ENCODE measurements at places on chromosomes 5 and 9.

DNA sequence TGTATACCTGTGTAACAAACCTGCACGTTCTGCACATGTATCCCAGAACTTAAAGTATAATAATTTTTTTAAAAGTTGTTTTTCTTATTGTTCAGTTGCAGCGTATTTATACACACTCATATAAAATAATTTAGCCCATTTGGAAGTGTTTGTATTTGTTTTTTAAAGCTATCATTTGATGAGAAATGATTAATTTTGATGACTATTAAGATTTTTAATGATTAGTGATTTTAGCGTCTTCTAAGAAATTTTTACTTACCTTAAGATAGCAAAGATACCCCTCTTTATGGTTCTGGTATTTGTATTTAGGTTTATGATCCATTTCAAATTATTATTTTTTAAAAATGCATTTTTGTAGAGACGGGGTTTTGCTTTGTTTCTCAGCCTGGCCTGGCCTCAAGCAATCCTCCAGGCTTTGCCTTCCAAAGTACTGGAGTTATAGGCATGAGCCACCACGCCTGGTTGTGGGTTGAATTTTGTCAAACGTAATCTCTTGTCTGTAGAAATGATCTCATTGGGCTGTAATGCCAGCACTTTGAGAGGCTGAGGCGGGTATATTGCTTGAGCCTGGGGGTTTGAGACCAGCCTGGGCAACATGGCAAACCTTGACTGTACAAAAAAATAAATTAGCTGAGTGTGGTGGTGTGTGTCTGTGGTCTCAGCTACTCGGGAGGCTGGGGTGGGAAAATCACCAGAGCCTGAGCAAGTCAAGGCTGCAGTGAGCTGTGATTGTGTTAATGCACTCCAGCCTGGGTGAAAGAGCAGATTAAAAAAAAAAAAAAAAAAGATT, 26.9 kb downstream of the CSNK1G3 start:
- DNase-seq: no peak

DNA sequence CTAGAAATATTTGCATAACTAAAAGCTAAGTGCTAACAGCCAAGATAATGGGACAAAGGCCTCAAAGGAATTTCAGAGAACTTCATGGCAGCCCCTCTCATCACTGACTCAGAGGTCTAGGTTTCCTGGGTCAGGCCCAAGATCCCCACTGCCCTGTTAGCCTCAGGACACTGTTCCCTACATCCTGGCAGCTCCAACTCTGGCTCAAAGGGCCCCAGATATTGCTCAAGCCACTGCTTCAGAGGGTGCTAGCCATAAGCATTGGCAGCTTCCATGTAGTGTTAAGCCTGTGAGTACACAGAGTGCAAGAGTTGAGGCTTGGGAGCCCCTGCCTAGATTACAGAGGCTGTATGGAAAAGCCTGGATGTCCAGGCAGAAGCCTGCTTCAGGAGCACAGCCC, 998.1 kb downstream of the TLE1 start:
- DNase-seq: no peak

DNA sequence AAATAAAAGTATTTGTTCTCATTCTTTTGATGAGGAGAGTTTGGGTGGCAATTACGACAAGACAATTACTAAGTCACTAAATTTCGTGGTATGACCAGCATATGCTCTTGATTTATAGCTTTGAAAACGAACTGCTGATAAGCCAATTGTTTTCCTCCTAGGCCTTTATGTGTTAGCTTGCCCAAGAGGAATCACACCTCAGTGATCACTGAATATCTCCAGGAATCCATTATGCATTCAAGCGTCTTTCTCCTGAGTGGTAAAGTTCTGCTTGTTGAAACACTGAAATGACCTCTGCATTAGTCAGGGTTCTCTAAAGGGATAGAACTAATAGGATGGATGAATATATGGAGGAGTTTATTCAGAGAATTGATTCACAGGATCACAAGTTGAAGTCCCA, 677.7 kb upstream of the MEF2C start:
- no peak for DNase-seq

GRCh38 chr5:93096561-93096960, 484.5 kb downstream of the NR2F1-AS1 start:
- DNase-seq: no peak

DNA sequence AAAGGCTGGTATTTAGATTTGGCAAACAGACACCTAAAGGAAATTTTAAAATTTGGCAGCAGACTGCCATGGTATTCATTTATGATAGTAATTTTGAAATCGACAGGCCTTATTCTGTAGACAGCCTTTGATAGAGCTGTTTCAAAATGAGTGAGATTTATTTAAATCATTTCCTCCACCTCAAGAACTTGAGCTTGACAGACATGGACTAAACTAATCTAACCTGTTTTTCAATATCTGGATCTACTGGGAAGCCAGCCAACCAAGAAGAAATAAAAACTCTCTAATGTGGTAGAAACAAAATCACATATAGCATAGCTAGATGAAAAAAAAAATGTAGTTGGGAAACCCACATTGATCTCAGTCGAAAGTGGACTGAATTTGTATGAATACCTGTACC, 56.9 kb upstream of the RASA1 start:
- DNase-seq: no peak

- no peak for DNase-seq
These were observed 159.3 kb upstream of the TLX3 start for GRCh38 chr5:171149772-171150171.

- DNase-seq: no peak
These were observed 27.6 kb upstream of the CCDC112 start for GRCh38 chr5:115324021-115324420.

- DNase-seq: no peak
These were observed 113.4 kb downstream of the TTLL11 start for GRCh38 chr9:121979736-121980135.

DNA sequence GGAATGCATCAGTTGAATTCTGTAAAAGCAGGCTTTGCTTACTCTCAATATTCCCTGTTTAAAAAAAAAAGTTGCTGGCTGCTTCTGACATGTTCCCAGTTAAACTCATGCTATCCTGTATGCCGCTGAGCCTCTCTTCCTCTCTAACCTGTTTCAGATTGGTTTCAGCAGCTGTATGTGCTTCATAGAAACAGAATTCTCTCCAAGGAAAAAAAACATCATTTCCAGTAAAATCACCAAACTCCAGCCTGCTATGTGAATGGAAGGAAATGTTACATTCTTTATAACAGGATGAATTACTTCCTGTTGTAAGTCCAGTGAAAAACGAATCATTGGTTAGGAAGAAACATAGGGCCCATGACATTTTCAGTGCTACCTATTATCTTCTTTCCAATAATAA, 25.7 kb upstream of the KCNV2 start:
- no peak for DNase-seq

GRCh38 chr5:37519304-37519703, 140.2 kb downstream of the WDR70 start:
- no peak for DNase-seq

DNA sequence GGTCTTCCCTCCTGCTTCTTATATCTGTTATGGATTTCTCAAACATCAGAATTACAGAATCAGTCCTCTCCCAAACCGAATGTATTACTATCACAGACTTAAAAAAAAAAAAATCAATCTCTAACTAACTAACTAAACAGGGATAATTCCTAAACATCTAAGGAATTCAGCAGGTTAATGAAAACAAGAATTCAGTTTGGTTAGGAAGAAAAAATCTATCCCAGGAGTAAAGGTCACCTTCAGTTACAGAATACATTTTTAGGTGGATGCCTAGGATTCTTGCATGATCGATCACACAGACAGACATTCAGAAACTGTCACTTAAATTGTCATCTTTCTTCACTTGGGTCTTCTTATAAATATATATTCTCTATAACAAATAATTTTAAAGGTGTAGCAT, 11.5 kb downstream of the PTAR1 start:
- no peak for DNase-seq

DNA sequence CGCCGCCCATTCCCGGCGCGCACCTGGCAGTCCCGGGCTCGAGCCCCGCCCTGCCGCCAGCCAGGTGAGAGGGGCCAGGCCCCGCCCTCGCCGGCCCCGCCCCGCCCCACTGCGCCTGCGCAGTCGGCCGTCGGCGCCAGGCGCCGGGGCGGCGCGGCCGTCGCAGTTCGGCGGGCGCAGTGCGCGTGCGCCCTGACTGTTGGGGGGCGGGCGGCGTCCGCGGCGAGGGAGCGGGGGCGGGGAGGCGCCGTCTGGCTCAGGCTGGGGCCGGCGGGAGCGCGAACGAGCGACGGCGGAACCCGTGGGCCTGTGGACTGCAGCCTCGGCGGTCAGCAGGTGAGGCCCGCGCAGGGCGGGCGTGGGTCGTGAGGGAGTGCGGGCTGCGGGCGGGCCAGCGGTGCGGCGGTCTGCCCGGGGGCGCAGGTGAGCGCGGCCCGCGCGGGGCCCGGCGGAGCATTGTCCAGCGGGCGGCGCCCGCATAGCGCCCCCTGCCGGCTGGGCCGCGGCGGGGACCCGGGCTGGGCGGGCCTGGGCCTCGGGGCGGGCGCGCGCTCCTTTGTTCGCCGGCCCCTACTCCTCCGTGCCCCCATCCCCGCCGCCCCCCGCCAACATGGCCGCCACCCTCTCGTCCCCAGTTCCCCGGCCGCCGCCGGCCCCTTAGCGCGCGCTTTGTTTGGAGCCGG, at the start of gene SPIN1:
SPIN1 (plus strand) TSS at position 242 of the 683 bp plus-strand sequence. CDS start 38,096 bp downstream, outside the sequence.
- DNase-seq: peak; percentile 8

DNA sequence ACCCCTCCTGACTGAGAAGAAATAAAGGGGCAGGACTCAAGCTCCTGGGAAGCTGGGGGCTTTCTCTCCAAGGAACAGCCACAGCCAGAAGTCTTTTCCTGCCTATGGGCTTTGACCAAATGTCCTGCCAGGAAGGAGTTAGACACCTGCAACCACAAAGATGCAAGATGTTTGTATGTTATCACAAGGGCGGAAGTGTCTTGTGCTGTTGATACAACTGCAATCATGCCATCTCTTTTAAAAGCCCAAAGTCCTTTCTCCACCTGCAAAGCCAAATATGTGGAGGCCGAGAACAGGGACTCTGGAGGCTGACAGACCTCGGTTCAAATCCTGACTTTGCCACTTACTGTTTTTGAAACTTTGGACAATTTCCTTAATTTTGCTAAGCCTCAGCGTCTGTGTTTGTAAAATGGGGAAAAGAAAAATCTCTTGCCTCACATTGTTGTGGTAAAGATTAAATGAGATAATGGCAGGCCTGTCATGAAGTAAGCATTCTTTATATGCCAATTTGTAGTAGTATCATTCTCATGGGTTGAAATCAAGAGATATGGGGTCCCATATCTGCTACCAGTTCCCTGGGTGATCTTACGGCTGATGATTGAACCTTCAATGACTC, 17.0 kb downstream of the HRH2 start:
- DNase-seq: no peak

- DNase-seq: no peak
These were observed 279.4 kb upstream of the WWC1 start for GRCh38 chr5:168012006-168012405.

DNA sequence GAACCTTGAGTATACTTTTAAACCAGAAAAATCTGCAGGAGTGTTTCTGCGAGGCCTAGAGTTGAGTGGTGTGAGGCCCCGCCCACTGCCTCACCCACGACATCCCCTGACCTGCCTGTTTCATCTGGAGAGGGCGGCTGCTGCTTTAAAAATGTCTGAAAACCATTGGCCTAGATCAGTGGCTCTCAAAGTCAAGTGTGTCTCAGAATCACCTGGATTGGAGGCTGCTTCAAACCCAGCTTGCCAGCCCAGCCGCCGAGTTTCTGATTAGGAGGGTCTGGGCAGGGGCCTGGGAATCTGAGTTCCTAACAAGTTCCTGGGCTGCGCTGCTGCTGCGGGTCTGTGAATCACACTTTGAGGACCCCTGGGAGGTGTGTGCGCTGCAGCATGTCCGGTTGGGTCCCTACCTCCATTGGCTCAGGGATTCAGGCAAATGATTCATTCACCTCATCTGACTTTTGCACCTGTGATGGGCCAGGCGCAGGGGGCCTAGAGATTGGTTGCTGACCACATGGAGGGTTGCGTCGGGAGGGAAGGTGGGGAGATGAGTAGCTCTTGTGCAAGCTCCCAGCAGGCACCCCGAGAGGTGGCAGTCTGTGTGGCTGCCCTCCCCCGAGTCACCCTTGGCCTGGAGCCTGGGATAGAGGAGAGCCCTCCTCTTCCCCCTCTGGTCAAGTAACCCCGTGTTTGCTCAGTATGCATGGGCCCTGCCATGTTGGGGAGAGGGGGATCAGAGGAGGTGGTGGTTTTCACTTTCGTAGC, 27.6 kb upstream of the HMCN2 start:
- no peak for DNase-seq

GRCh38 chr5:179906294-179906794, 1.4 kb downstream of the TBC1D9B start:
- DNase-seq: no peak

DNA sequence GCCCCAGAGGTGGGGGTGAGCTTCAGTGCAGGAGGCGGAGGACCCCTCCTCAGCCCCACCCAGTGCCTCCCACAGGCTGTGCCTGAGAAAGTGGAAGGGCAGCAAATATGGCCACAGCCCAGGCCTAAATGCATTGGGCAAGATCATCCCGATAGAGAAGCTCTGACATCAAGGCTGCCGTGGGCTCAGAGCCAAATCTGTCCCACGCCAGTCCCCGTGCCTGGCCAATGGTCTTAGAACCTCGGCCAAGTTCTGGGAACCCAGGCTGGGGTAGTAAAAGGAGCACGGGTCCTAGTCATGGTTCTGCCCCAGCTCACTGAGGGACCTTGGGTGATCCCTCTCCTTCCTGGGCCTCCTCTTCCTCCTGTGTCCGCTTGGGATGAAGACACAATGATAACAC, 27.7 kb upstream of the TNIP1 start:
- no peak for DNase-seq

- DNase-seq: no peak
These were observed 245.8 kb downstream of the MTRR start for GRCh38 chr5:8114597-8115266.

GRCh38 chr5:54387031-54387430, 68.5 kb upstream of the HSPB3 start:
- DNase-seq: no peak

- no peak for DNase-seq
These were observed 1409.7 kb upstream of the CDH18 start for GRCh38 chr5:21397693-21398092.

DNA sequence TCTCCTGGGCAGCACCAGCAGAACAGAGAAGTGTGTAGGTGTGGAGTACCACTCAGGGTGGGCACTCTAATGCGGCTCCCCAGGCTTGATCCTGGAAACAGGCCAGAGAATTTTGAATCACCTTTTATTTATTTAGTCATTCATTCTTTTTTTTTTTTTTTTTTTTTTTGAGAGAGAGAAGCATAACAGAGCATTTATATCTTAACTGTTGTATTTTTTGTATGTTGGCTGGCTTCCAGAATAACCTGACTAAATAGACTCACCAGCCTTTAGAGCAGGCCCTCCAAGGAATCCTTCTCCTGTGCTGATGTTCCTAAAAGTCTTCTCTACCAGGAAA, 153.4 kb downstream of the PIK3R1 start:
- no peak for DNase-seq

GRCh38 chr5:57032151-57032551, 80.2 kb upstream of the MIER3 start:
- no peak for DNase-seq

Measured in NCI-H446 treated with DMSO at 0.1 percent for 48 hours (cell line).